ENCODE measurements at places on chromosomes 3 and 15.

DNA sequence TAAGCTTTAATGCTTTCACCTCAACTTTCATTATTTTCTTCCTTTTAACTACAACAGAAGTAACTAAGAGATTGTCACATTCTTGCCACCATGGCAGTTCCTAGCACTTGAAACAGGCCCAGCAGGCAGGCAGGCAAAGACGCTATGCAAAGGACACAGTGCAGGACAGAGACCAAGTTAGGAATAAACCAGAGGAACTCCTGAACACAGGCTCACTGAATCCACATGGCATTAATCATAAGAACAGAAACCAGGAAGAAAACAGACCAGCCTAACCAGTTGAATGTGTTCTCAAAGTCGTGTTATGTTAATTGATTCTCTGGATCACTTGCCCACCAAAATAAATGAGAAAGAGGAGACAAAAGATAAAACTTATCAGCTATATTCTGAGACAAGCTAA lies 397.6 kb downstream of the TBL1XR1 start:
- no peak for DNase-seq

DNA sequence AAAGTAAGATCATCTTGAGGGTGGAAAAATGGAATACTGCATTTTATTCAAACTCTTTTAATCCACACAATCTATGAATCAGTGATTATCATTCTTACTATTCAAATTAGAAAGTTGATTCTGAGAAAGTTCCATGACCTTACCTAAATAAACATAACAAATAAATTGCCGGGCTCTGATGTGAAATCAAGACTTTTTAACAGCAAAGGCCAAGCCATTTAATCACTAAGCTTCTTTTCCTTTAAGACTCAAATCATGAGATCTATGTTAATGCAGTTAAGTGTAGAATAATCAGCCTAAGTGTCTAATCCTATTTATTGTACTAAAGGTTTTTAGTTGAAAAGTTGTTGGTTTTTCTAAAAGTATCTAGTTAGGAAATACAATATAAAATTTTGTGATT lies 857.0 kb downstream of the SI start:
- no peak for DNase-seq

DNA sequence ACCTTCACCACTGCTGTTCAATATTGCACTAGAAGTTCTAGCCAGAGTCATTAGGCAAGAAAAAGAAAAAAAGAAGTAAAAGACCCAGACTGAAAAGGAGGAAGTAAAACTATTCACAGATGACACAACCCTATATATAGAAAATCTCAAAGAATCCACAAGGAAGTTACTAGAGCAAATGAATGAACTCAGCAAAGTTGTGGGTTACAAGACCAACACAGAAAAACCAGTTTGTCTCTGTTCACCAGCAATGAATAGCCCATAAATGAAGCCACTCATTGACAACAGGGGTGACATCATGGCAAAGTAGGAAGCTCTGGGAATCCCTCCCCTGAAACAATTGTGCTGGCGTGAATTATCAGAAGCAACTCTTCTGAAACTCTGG lies 4.6 kb downstream of the CFAP100 start:
- DNase-seq, result no peak

GRCh38 chr3:171172070-171172469 lies 145.6 kb upstream of the SLC2A2 start:
- peak; percentile 49 for DNase-seq

DNA sequence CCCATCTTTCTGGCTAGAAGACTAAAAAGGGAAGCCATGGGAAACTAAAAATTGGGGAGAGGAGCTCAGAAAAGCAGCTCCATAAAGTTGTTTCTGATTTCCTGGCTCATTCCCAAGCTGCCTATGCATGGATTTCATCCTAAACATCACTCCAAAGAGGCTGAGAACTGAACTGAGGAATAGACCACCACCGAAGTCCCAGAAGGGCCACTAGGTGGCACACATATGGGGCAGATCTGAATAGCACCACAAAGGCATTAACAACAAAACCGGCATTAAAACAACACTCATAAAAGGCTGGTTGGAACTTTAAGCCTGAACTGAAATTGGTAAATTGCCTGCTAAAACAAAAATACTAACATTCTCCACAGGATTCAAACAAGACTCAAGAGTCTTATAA lies 106.3 kb downstream of the PLD1 start:
- DNase-seq, result peak; percentile 30

- no peak for DNase-seq
Observed at GRCh38 chr3:152717252-152717651, 117.7 kb upstream of the P2RY1 start.

DNA sequence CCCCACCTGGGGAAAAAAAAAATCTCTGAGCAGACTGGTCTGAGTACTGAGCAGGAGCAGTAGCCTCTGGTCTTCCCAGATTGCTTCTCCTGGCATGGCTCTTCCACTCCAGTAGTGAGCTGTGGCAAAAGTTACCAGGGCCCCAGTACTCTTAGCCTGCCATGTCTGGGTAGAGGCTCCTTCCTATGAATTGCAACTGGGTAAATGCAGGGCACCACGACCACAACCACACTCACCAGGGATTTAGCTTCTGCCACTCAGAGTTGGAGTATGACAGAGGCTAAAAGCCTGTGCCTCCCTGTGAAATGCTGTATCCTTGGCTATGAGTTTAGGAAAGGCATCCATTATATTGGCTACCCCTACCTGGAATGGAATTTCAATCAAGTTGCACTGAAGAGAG lies 67.9 kb upstream of the CCDC54 start:
- DNase-seq, result no peak

- DNase-seq, result no peak
Observed at GRCh38 chr3:51934991-51935885, 6.5 kb downstream of the RRP9 start.

DNA sequence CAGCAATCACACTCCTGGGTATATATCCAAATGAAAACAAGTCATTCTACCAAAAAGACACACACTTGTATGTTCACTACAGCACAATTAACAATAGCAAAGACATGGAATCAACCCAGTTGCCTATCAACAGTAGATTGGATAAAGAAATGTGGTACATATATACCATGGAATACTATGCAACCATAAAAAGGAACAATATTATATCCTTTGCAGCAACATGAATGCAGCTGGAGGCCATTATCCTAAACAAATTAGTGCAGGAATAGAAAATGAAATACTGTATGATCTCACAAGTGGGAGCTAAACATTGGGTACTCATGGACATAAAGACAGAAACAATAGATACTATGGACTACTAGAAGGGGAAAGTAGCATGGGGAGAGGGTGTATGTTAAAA lies 224.7 kb downstream of the CLSTN2 start:
- DNase-seq, result no peak

GRCh38 chr3:124610130-124610529 lies 120.1 kb upstream of the UMPS start:
- DNase-seq, result no peak

DNA sequence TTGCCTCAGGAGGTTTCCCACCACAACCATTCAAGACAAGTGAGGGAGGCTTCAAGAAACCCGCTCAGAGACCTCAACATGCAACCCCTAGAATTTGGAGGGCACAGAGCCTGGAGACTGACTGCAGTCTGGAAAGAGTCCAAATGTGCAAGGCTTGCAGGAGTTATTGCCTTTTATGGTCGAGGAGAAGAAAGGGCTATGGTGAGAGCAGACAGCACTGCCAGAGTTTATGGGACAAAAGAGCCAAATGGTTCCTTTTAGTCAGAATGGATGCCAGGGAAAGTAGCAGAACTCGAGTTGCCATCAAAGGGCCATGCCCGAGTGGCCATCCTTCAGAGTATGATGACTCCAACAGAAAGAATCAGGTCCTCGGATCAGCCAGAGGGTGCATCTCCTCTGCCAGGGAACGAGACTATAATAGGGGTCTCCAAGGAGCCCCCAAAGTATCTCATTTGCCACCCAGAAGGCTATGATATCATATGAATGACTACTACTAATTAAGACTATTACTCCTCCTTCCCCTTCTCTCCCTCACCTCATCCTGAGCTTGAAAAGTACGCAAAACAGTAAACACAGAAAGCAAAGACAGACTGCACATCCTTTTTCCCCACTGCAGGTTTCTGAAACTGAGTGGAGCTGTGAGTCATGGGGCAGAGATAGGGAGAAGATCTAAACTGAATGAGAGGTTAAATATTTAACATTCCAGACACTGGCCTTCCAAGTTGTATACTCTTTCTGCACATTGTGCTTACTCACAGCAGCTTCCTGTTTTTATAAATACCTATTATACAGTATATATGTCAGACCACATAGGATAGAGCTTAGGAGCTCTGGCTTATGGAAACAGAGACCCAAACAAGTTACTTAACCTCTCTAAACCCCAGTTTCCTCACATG lies 33.9 kb upstream of the TMCO5A start:
- DNase-seq, result no peak

- DNase-seq, result no peak
Observed at GRCh38 chr3:105999856-106000255, 131.0 kb upstream of the CBLB start.

GRCh38 chr3:183650554-183650953 lies 15.1 kb downstream of the KLHL24 start:
- DNase-seq, result no peak

DNA sequence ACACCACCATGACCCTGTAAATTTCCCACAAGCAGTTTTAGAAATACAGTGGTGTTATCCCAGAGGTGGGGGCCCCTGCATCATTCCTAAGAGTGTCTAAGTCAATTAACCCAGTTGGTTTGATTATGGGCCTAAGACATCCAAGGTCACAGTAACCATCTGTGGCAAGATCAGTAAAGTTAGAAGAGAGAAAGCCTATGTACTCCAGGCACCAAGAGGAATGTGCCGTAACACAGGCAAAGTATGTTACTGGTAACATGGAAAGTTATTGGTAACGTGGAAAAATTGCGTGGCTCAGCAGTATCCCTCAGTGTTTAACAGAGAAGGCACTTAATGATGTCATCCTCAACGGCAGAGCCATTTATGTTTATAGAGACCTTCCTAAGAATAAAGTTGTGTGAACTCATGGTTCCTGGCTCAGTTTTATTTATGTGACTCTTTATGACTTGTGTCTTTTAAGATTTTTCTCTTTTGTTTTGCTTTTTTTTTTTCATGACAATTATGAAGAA lies 144.1 kb upstream of the RASGRP1 start:
- no peak for DNase-seq

- DNase-seq, result no peak
Observed at GRCh38 chr3:192220915-192221314, 506.4 kb downstream of the FGF12 start.

DNA sequence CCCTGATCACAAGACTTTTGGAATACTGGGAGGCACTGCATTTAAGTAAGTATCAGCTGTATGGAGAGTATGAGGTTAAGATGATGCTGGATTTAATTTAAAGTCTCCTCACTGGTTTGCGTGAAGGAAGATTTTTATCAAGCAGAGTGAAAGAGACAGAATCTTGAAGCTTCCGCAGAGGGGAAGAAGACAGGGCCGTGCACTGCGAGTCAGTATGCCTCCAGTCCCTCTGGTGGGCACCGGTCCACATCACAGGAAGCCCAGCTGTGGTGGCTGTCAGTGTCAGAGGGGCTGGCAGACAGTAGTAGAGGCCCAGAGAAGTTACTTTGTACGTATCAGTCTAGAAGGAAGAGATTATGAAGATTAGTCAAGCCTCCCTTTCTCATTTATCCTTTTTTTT lies 379.0 kb upstream of the TPRG1 start:
- DNase-seq, result no peak

DNA sequence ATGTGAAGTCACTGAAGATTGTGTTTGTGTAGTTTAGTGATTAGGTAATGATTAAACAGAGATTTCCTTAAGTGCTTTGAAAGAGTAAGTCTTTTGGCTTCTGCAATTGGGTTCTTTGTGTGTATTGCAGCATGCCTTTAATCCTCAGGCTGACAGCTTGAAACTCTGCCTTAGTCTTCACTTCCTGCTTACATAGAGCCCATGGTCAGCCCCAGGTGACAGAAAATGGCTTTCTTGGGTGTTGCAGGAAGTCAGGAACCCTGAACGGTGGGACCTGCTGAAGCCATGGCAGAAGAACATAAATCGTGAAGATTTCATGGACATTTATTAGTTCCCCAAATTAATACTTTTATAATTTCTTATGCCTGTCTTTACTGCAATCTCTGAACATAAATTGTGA lies 61.3 kb downstream of the KBTBD8 start:
- DNase-seq, result no peak

DNA sequence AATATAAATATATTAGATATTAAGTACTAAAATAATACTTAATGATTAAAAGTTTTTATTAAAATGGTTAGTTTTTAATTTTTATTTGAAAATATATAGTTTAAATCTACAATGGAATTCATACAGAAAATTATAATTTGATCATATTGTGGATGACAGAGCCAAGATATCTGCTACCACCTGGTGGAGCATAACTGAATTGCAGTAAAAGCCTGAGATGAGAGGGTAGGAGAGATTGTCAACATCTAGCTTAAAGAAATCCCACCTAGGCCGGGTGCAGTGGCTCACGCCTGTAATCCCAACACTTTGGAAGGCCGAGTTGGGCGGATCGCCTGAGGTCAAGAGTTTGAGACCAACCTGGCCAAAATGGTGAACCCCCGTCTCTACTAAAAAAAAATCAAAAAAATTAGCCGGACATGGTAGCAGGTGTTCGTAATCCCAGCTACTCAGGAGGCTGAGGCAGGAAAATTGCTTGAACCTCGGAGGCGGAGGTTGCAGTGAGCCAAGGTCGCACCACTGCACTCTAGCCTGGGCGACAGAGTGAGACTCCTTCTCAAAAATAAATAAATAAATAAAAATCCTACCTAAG lies 25.1 kb upstream of the CSTA start:
- peak; percentile 54 for DNase-seq

GRCh38 chr3:128408693-128409623 lies 57.7 kb downstream of the DNAJB8 start:
- DNase-seq, result no peak

DNA sequence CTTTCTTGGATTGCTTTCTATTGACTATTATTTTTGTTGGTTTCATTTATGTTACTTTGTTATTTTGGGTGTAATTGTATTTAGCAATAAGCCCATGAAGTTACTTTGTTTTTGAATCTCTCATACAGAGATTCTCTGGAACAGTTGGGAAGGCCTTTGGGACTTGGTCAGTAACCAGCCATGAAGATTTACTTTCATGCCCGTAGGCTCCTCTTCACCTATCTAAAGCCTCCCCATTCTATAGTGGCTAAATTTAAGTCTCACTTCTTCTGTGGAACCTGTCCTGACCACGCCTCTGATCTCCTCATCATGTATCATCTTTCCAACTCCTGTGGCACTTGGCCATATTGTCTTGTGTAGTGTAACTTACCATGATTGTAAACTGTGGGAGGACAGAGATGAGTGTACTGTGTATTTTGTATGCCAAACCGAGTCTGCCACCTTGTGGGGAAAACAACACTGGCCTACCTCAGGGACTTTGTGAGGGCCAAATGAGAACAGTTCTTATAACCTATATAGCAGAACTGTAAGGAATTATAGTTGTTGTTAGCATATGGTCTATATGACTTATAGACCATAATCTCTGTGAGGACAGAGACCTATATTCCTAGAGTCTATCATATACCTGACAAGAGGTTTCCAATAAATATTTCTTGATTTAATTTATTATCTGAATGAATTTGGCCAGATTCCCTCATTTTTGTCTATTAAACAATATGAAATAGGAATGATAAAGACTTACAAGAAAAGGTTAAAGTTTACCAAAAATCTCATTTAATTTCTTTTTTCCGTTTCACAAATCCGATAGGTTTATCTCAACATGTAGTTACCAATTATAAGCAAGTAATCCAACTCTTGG lies 75.0 kb downstream of the STARD9 start:
- peak; percentile 65 for DNase-seq
